ENCODE measurements at places on chromosomes 2 and 18. TPM values are rescaled to one million over a fixed set of nuclear protein-coding genes. Genes with fewer than 3 reads are reported as not detected.

The RTN4 gene
- 480 TPM for total RNA-seq

The PIEZO2 gene
- total RNA-seq = 0.64 TPM

The TRIM43 gene
- not detected for total RNA-seq

The SP140L gene
- 3.5 TPM for total RNA-seq

The SPDYA gene
- total RNA-seq = 0.14 TPM

The TCF23 gene
- total RNA-seq = not detected

The DNAJC5G gene
- not detected for total RNA-seq

The POLE4 gene
- total RNA-seq = 208 TPM

The ASAP2 gene
- 37.5 TPM for total RNA-seq
